ENCODE measurements at places on chromosomes 5 and 9.

- no peak for DNase-seq
Measured at GRCh38 chr9:89025553-89025952, 34.3 kb downstream of the S1PR3 start.

DNA sequence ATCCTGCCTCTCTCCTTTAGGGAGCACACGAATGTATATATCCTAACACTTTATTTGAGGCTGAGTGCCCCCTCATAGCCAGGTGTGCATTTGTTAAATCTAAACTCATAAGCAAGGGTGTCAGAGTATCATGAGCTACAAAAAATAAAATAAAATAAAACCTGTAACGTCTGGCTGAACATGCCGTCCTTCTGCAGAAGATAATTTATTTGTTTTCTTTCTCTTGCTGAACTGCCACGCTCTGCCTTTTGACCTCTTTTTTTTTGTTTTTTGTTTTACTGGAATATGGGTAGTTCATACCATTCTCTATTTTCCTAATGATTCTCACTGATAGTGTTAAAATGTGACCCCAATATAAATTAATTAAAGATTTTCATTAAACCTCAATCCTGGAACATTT is 117.7 kb upstream of the MPDZ start:
- no peak for DNase-seq

DNA sequence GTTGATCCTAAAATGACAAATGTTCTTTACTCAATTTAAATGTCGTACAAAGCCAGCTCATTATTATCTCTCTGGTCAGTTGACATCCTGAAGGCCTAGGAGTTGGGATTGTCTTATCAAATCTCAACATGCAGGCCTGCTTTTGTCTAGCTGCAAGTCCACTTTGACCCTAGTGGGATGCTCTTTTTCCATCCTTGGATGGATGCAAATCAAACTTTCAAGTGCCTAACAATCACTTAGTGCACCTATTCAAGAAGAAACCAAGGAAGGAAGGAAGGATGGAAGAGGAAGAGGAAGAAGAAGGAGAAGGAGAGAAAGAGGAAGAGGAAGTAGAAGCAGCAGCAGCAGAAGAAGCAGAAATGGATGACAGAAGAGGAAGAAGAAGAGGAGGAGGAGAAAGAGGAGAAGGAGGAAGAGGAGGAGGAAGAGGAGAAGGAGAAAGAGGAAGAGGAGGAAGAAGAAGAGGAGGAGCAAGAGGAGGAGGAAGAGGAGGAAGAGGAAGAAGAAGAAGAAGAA is 109.6 kb downstream of the PIK3R1 start:
- DNase-seq = no peak

- no peak for DNase-seq
Measured at GRCh38 chr9:13791816-13792215, 512.3 kb upstream of the MPDZ start.

- DNase-seq = no peak
Measured at GRCh38 chr5:136016945-136017530, 11.8 kb upstream of the TGFBI start.

GRCh38 chr5:31385774-31386537 is 145.9 kb downstream of the DROSHA start:
- no peak for DNase-seq

DNA sequence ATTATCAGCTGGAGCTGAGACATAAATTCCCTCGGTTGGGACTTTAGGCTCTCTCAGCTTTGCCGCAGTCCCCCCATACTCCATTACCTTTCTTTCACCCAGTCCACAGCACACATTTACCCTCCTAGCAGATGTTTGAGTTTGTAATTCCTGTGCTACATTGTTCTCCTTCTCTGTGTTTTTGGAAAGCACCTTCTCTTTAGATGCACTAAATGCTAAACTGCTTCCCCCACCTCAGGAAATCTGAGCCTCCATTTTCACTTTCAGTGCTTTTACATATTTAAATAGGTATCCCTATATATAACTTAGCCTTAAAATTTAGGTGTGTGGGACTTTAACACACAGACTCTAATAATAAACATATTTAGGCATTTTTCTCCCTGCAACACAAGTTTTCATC is 356.9 kb downstream of the NFIB start:
- DNase-seq = no peak
